Activated CD4-positive, alpha-beta T cell treated with anti-CD3 and anti-CD28 coated beads, Interleukin-2, amount 50 U/mL, for 1 hour (primary cell): ENCODE measurements at places on chromosomes 16 and 17.

DNA sequence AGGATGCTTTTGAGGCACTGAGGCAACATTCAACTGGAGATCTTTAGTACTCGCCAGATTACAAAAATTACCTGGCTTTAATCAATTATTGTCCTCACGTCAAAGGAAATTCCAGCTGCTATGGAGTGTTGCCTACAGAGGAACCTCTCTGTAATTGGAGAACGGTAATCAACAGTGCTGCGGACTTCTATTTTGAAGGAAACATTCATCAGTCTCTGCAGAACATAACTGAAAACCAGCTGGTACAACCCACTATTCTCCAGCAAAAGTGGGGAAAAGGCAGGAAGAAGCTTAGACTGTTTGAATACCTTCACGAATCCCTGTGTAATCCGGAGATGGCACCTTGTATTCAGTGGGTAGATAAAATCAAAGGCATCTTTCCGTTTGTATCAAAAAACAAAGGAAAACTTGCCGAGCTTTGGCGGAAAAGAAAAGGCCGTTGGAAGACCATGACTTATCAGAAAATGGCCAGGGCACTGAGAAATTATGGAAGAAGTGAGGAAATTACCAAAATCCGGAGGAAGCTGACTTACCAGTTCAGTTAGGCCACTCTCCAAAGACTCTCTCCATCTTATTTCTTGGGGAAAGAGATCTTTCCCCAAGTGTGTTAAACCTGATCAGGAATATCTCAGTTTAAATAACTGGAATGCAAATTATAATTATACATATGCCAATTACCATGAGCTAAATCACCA is 3.0 kb downstream of the SLC35G3 start:
- no peak for DNase-seq

DNA sequence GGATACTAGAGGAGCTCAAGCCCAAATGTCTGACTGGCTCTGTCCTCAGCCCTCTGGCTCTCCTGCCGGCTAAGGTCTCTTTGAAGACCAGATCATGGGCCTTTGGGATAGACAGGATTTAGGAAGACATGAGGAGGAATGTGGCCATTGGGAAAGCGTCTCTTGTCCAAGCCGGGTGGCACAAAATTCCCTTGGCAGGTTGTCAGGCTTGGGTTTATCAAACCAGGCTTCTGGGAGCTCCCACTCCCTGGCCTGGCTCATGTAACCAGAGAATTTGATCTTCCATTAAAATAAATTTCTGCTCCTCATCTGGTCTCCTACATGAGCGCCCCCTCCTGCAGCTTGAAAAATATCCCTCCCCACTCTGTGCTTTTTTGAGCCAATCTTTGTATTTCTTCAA is 71.1 kb downstream of the IRX3 start:
- DNase-seq: no peak

DNA sequence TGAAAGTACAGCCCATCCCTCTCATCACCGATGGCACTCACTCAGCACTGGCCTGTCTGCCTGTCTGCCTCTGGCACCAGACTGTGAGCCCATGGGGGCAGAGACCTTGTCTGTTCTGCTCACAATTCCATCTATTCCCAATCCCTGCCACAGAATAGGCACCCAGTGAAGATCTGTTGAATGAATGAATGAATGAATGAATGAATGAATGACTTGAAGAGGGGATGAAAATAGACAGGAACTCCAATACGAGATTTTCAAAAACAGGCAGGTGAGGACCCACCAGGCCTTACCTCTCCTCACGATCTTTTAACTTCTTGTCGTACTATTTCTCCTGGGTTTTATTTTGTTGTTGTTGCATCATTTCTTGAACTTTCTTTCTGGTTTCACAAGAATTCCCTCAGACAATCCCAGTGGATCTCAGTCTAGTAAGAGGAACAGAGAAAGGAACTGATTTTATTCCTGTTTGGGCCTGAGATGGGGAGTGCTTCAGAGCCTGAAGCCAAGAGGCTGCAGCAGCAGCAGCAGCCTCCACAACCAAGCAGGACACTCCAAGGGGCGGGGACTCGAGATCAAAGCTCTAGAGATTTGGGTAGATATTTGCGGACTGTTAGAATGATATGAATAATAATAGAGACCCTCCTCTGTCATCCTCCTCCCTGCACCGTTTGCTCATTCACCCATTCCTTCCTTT is 17.7 kb downstream of the KRT9 start:
- no peak for DNase-seq

GRCh38 chr16:4649744-4650442 is 25.3 kb downstream of the MGRN1 start:
- no peak for DNase-seq

GRCh38 chr16:58348986-58349385 is 43.3 kb upstream of the GINS3 start:
- no peak for DNase-seq

DNA sequence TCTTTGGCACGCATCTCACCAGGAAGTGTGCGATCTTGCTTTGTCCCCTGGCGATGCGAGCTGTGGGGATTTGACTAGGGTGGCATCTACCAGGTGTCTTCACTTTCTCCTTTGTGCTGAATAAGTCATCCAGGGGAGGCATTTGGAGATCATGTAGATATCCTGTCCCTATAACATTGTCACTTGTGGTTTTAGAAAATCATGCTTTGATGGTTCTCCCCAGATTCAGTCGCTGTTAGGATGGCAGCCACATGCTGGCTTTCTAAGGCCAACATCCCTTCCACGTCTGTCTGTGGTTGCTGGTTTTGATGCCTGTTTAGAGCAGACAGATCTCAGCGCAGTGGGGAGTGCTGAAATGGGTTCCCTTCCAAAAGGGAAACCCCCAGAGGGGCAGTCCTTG is 2.5 kb downstream of the ADAD2 start:
- DNase-seq: no peak

DNA sequence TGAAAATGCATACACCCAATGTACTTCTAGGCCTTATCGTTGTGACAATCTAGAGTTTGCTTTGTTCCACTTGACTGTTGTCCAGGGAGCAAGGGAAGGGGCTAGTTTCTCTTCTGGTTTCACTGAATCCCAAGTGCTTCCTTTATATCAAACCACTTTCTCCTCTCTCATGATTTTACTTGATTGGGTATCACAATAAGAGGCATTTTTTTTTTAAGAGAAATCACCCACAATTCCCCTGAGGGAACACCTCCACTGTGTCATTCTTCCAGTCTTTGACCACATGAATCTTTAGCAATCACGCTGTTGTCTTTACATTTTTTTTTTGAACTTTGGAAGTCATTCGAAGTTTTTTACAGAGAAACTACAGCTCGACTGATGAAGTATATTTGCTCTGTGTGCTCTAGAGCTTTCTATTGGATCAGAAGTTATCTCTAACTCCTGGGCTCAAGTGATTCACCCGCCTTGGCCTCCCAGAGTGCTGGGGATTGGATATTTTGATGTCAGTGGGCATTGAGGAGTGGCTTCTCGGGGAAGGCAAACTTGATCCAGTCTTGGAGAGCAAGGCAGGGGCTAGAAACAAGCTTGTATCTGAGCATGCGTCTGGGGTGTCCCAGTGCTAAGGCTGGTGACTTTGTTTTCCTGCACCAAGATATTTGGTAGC is 3.0 kb downstream of the CDH1 start:
- no peak for DNase-seq
